ENCODE measurements at places on chromosomes 5 and 9.

DNA sequence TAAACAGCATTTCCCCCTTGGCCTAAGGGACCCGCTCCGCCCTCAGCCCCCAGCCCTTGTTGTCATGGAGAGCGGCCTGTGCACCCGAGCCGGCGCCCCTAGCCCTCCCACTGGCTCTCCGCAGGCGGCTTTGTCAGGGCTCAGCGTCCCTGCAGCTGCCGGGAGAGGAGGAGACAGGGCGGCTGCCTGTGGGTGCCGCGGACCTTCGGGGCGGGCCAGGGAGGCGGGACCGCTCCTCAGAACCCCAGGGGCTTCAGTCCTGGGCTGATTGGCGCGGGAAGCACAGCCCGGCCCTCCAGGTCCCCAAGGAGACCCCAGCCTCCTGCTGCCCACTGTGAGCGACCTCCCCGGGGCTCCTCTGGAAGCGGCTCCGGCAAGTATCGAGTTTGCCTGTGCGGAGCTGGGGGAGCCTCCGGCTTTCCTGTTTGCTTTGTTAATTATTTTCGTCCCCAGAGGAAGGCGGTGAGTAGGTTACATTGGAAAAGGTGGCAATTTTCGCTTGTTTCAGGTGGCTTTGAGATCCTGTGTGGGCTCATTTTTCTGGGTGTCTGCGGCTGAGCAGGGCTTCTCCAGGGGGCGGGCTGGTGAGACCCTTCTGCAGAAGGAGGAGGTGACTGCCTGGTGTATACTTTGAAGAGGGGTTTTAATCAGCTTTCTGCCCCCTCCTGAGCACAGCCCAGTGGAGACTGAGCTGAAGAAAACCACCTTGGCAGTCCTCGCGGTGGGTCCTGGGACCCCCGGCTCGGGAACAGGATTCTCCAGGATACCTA, at the start of gene FGD3:
Gene FGD3 (plus strand): TSS at position 256 of the 770 bp plus-strand sequence. CDS start 28,734 bp downstream, outside the sequence.
- peak; percentile 37 for DNase-seq

GRCh38 chr9:129597355-129598088, 23.4 kb downstream of the C9orf50 start:
- no peak for DNase-seq

- DNase-seq = no peak
Observed at GRCh38 chr5:67844924-67845323, 370.6 kb upstream of the PIK3R1 start.

- no peak for DNase-seq
Observed at GRCh38 chr5:40572937-40573336, 106.8 kb upstream of the PTGER4 start.

- peak; percentile 13 for DNase-seq
Observed at GRCh38 chr9:129320575-129321285, 142.7 kb upstream of the IER5L start.

- peak; percentile 91 for DNase-seq
Observed at GRCh38 chr5:94691949-94692348, 73.5 kb downstream of the SLF1 start.

DNA sequence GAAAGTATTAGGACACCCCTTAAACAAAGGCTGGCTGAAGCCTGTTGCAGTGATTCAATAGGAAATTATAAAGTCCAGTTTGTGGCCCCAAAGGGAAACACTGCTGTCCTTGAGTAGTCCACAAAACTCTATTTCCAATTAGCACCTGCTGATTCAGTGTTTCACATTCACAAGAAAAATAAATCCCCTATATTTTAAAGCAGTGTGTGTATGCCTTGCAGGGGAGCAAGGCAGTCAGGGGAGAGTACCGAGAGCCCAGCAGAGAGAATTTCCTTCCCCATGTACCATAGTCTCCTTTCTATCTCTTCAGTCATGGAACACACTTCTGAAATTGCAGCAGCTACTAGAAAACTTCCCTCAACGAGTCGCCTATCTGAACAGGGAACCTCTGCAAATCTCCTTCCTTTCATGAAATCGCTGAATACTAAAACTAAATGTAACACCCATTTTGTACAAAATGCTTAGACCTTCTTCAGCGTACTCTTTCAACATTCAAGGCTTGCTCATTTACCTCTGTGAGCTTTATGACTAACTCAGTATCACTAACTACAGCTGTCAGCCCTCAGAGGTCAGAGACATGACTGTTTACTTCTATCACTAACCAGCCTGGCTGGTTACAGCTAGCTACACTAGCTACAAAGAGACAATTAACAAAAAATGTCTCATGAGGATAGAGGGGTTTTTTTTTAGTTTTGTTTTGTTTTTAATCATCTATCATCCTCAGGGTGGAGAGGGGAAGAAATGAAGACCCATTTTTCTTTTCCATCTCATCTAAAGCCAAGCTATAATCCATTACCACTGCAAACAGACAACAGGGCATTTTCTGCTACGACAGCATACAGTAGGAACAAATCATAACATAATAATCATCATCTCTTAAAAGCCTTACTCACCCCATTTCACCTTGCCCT, 188.7 kb downstream of the EBF1 start:
- DNase-seq = no peak

- peak; percentile 7 for DNase-seq
Observed at GRCh38 chr5:172939071-172939470, 20.2 kb upstream of the RPL26L1 start.
